ENCODE measurements at places on chromosomes 11 and 22. TPM values are rescaled to one million over a fixed set of nuclear protein-coding genes. Genes with fewer than 3 reads are reported as not detected.

DNA sequence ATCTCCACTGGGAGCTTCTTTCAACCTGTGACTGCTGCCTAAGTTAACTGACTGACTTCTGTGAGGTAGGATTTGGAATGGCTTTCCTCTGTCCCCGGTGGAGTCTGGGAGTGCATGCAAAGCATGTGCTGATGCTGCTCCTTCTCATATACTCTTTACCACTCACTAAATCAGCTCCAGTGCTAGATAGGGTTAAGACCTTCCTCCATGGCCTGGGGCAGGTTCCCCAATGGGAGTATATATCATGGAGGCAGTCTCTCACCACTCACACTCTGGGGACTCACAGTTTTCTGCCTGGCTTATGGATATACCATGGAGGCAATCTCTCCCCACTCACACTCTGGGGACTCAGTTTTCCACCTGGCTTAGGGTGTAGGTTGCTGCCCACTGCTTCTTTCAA is 10.1 kb upstream of the FANCF start:
- H3K27ac ChIP-seq: no peak overlapping the region
- H3K4me1 ChIP-seq: no peaks in the 10 kb centered on the region
- no peak overlapping the region for H3K4me3 ChIP-seq
- no peak for DNase-seq
- no peaks in the 10 kb centered on the region for H3K27me3 ChIP-seq

- no peaks in the 10 kb centered on the region for H3K36me3 ChIP-seq
- no peaks in the 10 kb centered on the region for H3K27me3 ChIP-seq
- no peak overlapping the region for H3K27ac ChIP-seq
- no peak overlapping the region for H3K4me3 ChIP-seq
Measured at GRCh38 chr11:8356721-8357504, 93.2 kb upstream of the LMO1 start.

DNA sequence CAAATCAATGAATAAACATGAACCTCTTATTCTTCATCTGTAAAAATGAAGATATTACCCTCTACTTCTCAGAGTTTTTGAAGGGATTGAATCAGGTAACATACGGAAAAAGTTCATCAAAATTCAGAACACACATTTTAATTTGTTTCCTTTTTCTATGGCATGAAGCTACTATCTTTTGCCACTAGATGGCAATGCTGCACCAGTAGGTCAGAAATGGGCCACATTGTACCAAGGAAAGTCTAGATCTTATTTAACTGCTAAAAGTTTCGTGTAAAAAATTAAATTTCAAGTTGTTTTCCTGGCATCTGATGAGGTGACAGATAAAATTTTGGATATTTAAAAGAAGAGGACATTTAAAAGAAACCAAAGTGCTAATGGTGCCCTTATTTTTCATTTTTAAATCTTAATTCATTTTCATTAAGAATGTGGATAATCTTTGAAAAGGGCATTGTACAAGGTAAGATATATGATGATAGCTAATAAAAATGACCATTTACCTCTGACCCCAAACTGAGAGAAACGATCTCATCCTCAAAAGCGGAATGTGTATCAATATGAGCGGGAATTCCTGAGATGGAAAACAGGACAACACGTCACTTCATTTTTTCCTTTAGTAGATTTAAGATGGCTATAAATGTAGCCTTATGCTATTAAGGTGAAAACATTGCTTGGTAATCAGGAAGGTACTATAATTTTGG is 16.1 kb downstream of the ALKBH8 start:
- H3K4me1 ChIP-seq: no peaks in the 10 kb centered on the region
- peak; percentile 23 for DNase-seq
- H3K27ac ChIP-seq: no peak overlapping the region
- H3K27me3 ChIP-seq: no peaks in the 10 kb centered on the region
- no peak overlapping the region for H3K4me3 ChIP-seq
- H3K36me3 ChIP-seq: no peaks in the 10 kb centered on the region

GRCh38 chr22:20781272-20781990 is 7.5 kb downstream of the SERPIND1 start:
- DNase-seq: no peak
- H3K27ac ChIP-seq: no peak overlapping the region
- no peaks in the 10 kb centered on the region for H3K36me3 ChIP-seq
- H3K27me3 ChIP-seq: no peaks in the 10 kb centered on the region

- no peak for DNase-seq
- no peak overlapping the region for H3K27ac ChIP-seq
- H3K36me3 ChIP-seq: no peaks in the 10 kb centered on the region
- no peaks in the 10 kb centered on the region for H3K4me1 ChIP-seq
- no peaks in the 10 kb centered on the region for H3K27me3 ChIP-seq
Measured at GRCh38 chr22:25706197-25706596, 35.8 kb upstream of the MYO18B start.

- H3K4me1 ChIP-seq: peaks cover 8% of the 10 kb centered on the region
- H3K4me3 ChIP-seq: no peak overlapping the region
- H3K27me3 ChIP-seq: no peaks in the 10 kb centered on the region
- no peak for DNase-seq
- no peak overlapping the region for H3K27ac ChIP-seq
Measured at GRCh38 chr22:23137905-23138561, 3.8 kb downstream of the RSPH14 start.

- no peak for DNase-seq
- H3K27me3 ChIP-seq: no peaks in the 10 kb centered on the region
- no peak overlapping the region for H3K27ac ChIP-seq
- H3K4me1 ChIP-seq: no peaks in the 10 kb centered on the region
Measured at GRCh38 chr11:77999446-78000030, 5.1 kb upstream of the INTS4 start.

DNA sequence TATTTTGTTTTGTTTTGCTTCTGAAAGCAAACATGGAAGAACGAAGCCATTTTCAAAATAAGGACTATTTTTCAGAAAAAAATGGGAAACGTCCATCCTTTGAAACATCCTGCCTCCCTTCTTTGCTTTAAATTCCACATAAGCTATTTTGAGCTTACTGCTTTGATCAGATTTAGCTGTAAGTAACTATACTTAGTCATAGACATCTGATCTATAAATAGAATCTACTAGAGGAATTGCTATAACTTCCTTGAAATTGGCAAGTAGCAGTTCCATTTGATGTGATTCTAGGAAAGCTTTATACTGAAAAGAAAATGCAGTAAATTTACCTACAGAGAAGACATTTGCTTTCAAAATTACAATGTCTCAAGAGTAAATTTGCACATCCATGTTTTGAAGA is 305.8 kb downstream of the TTC28 start:
- H3K4me3 ChIP-seq: no peak overlapping the region
- no peaks in the 10 kb centered on the region for H3K36me3 ChIP-seq
- no peak overlapping the region for H3K27ac ChIP-seq
- H3K4me1 ChIP-seq: no peaks in the 10 kb centered on the region

DNA sequence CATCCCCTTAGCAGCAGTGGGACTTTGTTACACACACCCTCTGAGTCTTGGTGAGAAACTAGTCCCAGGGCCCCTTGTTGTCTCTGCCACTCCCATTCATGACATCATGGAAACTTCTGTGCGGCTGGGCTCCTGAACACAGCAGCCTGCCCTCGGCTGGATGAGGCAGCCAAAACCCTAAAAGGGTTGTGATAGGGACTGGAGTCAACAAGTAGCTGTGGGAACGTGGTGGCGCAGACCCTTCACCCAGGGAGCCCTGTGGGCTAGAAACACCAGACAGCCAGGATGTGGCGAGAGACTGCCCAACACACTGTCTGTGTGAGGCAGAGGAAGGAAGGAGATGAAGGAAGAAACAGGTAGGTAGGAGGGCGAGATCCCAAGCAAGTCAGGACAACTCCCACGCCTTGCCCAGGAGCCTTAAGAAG is 3.9 kb downstream of the CD3D start:
- H3K27me3 ChIP-seq: no peaks in the 10 kb centered on the region
- DNase-seq: peak; percentile 56
- no peaks in the 10 kb centered on the region for H3K36me3 ChIP-seq
- peak overlapping the region; percentile 40 for H3K27ac ChIP-seq
- H3K4me1 ChIP-seq: no peaks in the 10 kb centered on the region

DNA sequence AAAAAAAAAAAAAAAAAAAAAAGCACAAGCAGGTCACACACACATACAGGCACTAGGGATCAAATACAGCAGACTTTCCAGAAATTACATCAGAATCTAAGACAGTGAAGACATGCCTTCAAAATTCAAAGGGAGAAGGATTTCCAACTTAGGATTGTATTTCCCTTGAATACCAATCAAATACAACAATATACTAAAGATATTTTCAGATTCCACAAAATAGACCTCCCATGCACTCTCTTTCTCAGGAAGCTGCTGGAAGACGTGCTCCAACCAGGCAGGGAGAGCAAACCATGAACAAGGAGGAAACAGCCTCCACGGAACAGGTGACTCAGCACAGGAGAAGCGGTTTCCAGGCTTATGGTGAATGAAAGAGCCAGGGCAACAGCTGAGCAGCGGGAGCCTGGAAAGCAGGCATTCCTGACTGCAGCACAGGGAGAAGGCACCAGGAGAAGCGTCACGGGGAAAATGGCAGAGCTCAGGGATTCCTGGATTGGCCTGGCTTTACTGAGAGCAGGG is 32.0 kb downstream of the TMEM184B start:
- H3K4me3 ChIP-seq: no peak overlapping the region
- H3K27me3 ChIP-seq: no peaks in the 10 kb centered on the region
- H3K36me3 ChIP-seq: no peaks in the 10 kb centered on the region
- peak; percentile 67 for DNase-seq

DNA sequence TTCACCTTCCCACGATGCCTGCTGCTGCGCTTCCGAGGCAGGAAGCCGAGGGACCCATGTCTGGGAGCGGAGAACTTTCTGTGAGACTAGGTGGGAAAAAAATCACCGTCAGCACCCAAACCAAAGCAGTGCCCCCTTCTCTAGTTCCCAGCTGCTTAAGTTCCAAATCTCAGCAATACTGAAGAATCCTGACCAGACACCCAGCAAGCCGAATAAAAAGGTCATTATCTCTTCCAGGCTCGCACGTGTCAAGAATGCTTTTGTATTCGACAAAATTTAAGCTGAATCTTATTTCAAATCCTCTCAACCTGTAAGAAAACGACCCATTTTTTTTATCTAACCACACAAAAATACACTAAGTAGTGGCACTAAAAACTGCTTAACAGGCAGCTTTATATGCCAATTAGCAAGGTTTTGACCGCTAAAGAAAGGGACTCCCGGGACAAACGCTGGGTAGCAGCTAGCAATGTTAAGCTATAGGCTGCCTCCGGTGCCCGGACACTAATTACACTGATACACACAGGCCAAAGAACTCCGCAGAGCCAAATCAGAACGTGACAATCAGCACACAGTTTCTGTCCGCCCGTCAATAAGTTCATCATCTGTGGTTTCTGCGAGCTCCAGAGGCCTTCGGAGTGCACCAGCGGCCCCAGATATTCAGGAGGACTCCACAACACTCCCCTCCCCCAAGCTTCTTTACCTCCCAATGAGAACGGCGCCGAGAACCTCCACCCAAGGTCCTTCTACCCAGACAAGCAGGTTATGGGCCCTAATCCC is 728 bp downstream of the RPL3 start:
- H3K27me3 ChIP-seq: no peaks in the 10 kb centered on the region
- peak overlapping the region; percentile 83 for H3K4me3 ChIP-seq
- peak overlapping the region; percentile 99 for H3K27ac ChIP-seq

DNA sequence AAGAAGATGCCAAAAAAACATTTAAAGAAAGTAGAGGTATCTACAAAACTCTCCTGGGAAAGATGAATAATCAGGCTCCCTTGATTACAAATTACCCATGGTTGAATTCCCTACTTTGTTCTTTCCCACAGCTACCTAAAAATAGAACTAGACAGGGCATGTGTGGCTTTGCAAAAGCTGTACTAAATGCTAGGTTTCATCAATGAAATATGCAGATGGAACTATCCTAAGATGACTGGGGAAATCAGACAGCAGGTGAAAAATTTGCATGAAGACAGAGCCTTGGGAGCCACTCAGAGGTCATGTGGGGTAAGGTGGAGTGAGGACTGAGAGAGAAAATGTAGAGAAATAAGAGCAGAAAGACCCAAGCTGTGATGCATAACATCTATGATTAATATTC is 14.7 kb downstream of the LAYN start:
- no peaks in the 10 kb centered on the region for H3K36me3 ChIP-seq
- H3K27ac ChIP-seq: no peak overlapping the region
- DNase-seq: no peak
- no peak overlapping the region for H3K4me3 ChIP-seq

- H3K4me3 ChIP-seq: no peak overlapping the region
- DNase-seq: no peak
- H3K27ac ChIP-seq: no peak overlapping the region
Measured at GRCh38 chr11:125069008-125069407, 5.9 kb downstream of the SLC37A2 start.

DNA sequence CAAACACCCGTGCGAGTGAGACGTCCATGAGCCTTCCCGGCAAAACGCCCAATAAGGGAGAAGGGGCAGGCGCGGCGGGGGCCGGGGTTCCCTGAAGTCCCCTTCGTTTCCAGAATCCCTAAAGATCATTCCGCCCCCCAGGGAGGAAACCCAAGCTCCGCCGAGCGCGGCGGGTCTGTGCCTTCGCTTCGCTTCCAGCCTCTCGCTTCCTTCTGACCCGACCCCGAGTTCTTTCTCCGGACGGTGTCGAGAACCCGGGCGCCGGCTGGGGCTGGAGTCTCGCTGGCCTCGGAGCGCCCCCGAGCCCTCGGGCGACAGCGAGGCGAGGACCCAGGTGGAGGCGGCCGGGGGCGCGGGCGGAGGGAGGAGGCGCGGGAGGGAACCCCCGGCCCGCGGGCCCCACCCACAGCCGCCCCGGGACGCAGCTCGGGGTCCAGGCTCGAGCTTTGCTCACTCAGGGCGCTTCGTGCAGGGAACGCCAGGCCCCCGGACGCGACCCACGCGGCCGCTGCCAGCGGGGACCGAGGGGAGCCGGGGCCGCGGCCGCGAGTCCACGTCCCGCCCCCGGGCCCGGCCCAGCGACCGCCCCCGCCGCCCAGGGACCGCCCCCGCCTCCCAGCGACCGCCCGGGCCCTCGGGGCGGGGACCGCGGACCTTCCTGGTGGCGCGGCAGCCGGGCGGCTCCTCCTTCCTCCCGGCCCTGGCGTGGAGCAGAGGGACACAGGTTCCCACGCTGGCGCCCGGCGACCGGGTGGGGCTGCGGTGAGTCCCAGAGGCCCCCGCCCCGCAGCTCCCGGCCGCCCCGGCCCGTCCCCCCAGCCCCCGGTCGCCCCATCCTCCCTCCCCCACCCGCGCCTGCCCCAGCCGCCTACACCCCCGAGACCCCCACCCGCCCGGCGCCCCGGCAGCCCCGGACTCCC is at the start of gene PGGHG:
TSS of gene PGGHG (plus strand) at position 649 of the 920 bp plus-strand sequence. CDS start 691 bp downstream, outside the sequence.
- no peaks in the 10 kb centered on the region for H3K36me3 ChIP-seq
- H3K27me3 ChIP-seq: peaks cover 6% of the 10 kb centered on the region
- H3K4me1 ChIP-seq: no peaks in the 10 kb centered on the region
- H3K4me3 ChIP-seq: peak within 1 kb of the TSS; percentile 73
- H3K27ac ChIP-seq: peak within 1 kb of the TSS; percentile 44

Gene LPXN
- 7.8 TPM for total RNA-seq

Gene ZBED5
- total RNA-seq: 37.1 TPM

Gene SIRT3
- 16.9 TPM for total RNA-seq

Gene KRTAP5-10
- total RNA-seq: 0.37 TPM

Gene DGAT2
- total RNA-seq: 3.0 TPM

Gene UCP3
- 0.66 TPM for total RNA-seq

Gene SLC22A12
- not detected for total RNA-seq

Gene OR52I1
- not detected for total RNA-seq

Gene CCDC81
- 0.53 TPM for total RNA-seq

Gene POTEH
- total RNA-seq: not detected

Gene CTSF
- total RNA-seq: 3.1 TPM

Measured in colonic mucosa (tissue), 4 donors.